ENCODE measurements at places on chromosomes 13 and 19.

DNA sequence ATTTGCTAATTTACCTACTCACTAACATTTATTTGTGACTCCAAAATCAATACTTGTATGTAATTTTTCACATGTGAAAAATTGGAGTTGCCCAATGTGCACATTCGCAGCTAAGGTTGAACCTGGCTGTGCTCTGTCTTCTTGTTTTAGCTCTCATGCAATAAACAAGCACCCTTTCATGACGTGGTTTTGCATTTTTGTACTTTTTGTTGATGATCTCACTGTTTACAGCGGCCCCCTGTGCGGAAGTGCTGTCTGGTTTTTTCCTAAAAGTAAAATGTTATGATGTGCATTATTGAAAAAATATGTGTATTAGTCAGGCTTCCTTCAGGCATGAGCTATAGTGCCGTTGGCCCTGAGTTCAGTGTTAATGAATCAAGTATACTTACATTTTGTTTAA lies 18.1 kb downstream of the DGKH start:
- DNase-seq, result no peak

GRCh38 chr19:4267101-4267900 lies 11.8 kb upstream of the SHD start:
- DNase-seq, result peak; percentile 33

DNA sequence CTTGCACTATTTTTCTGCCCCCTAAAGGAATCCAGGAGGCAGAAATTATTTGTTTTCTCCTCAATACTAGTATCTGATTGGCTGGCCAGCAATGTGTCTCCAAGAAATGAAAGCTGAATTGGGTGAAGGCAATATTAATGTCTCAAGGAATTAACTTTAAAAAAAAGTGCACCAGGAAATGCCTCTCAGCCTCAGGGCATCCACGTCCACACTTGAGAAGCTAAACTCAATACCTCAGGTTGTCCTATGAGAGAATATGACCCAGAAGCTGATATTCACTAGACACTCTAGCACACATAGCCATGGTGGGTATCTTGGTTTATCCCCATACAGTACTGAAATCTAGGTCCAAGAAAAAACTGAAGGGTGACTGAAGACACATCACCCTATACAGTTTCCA lies 2.1 kb downstream of the ZNF91 start:
- no peak for DNase-seq

- no peak for DNase-seq
Observed at GRCh38 chr13:42485272-42485671, 88.7 kb upstream of the TNFSF11 start.
